ENCODE measurements at places on chromosomes 1 and 21.
A peak's percentile ranks its signal among the peaks of the same experiment; 100 is the strongest.

DNA sequence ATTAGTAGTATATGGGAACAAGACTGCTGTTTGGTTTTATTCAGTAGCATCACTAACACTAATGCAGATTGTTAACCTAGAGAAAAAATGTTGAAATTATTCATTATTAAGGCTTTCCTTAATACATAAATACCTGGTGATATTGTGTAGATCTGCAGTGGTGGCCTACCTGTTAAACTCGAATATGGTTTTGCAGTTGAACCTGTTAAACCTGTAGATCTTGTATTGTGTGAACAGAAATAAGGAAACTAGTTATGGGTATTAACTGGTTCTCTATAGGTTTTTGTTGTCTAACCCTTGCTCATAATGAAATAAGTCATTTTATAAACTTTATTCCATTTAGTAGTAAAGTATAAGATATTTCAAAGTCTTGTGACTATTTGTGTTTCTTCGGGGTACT is 23.9 kb downstream of the PKN2 start:
- DNase-seq = no peak

DNA sequence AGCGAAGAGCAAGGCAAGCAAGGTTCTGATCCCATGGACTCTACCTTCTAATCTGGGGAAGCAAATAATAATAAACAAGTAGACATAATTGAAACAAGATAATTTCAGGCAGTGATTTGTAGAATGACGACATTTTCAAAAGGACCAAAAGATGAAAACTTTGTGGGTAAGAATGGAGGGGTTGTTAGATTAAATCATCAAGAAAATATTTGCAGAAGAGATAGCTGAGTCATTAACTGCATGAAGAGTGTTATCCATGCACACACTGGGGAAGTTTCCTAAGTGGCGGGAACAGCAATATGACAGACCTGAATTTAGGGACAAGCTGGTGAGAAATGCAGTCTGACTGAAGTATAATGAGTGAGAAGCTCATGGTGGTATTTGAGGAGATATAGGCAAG is 583.1 kb upstream of the RGS18 start:
- DNase-seq = no peak

DNA sequence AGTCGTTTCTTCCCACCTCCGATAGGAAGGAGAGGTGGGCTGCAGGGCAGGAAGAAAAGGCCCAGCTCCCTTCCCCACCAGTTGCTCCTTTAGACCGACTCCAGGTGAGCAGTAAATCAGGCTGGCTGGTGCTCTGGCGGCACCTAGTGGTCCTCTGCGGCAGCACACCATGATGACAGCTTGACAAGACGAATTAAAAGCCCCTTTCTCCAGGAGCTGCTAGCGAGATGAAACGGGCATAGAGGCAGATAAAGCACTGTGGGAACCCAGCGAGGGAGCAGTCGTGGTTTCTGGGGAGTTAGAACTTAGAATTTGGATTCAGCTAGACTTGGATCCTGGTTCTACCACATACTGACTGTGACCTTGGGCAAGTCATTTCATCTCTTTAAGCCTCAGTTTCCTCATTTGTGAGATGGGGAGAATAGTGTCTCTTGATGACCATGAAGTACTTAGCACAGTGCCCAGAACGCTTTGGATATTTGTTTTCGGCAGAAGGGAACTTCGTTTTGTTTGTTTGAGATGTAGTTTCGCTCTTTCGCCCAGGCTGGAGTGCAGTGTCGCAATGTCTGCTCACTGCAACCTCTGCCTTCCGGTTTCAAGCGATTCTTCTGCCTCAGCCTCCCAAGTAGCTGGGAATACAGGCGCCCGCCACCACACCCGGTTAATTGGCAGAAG is 21.8 kb upstream of the COL9A2 start:
- peak; percentile 71 for DNase-seq

- DNase-seq = no peak
Measured at GRCh38 chr1:221663321-221663720, 78.6 kb downstream of the DUSP10 start.

- no peak for DNase-seq
Measured at GRCh38 chr1:47478090-47478489, 40.2 kb downstream of the FOXD2 start.

- peak; percentile 13 for DNase-seq
Measured at GRCh38 chr1:192810253-192810880, 1.5 kb downstream of the RGS2 start.

DNA sequence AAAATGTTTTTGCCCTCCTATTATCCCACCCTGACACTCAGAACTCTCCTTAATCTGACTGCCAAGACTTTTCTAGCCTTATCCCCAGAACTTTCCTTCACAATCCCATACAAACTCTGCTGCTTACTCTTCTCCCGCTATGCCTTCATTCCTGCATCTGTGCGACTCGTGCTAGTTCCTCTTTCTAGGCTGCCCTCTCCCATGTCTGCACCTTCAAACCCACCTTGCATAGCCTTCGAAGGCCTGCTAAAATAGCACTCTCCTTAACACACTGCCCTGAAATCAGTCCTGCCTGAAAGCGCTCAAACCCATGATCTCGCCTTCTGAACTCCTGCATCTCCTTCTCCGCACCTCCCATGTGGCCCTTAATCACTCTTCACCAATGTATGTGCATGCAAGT is 2.5 kb upstream of the NCF2 start:
- no peak for DNase-seq
